ENCODE measurements at places on chromosomes 16 and 17.
A peak's percentile ranks its signal among the peaks of the same experiment; 100 is the strongest.

DNA sequence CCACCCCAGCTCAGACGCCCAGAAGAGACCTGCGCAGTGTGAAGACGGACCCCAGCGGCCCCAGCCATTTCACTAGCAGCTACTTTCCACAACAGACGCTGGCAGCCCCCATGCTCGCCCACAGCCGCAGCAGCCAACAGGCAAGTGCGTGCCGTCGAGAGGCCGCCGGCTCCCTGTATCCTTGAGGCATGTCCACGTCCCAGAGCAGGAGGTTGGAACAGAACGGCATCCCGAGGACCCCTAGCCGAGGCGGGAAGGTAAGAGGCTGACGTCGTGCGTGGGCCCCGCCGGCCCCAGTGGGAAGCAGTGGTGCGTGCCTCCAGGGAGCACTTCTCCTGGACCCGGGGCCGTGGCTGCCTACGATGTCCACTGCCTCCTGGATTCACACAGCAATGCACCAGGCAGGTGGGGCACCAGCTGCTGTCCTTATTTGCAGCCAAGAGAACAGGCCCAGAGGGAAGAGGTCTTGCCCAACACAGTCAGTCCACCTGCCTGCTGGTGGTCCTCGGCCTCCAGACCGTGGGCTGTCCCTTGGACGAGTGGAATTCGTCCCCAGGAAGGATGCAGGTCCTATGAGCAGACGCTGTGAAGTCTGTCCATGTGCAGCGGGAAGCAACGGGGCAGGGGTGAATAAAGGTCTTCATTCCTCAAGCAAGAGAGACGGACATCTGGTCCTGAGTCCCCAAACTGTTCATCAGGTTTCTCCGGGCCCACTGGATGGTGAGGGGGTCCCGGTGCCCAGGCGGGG is 38.5 kb downstream of the SLC7A5 start:
- DNase-seq, result no peak

- no peak for DNase-seq
These were observed 23.7 kb upstream of the PHF12 start for GRCh38 chr17:28975031-28975430.

- DNase-seq, result no peak
These were observed 217.8 kb downstream of the ZFHX3 start for GRCh38 chr16:72829846-72830775.

- no peak for DNase-seq
These were observed 217.8 kb upstream of the GSE1 start for GRCh38 chr16:85395207-85395912.

DNA sequence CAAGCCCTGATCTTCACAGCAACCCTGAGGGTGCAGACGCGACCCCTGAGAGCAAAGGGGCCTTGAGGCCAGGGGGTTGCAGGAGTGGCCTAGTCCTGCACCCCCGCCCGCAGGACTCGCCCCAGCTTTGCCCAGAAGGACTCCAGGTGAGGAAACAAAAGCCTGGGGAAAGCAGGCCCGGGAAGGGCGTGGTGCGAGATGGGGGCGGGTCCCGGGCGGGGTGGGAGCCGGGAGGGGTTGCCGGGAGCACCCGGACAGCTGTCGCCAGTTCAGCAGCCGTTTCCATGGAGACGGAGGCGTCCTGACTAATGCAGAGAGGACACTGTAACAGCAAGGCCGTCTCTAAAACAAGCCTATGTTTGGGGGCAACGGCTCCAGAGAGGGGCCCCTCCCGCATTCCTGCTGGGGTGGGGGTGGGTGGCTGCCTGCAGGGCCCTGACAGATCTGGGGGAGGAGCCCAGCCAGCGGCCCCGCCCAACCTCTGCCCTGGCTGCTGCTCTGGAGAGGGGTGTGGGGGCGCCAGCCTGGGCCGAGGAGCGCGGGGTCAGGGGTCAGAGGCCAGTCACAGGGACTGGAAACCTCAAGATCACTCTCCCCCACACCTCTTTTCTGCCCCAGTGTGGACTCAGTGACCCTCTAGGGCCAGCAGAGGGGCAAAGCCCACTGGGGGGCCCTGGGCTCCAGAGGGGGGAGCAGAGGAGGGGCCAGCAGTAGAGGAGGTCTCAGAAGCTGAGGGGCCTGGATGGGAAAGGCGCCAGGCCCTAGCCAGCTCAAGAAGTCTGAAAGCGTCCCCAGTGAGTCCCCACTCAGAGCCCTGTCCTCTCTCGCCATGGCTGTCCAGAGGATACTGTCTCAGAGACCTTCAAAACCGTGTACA is 3.1 kb upstream of the TPPP3 start:
- no peak for DNase-seq

DNA sequence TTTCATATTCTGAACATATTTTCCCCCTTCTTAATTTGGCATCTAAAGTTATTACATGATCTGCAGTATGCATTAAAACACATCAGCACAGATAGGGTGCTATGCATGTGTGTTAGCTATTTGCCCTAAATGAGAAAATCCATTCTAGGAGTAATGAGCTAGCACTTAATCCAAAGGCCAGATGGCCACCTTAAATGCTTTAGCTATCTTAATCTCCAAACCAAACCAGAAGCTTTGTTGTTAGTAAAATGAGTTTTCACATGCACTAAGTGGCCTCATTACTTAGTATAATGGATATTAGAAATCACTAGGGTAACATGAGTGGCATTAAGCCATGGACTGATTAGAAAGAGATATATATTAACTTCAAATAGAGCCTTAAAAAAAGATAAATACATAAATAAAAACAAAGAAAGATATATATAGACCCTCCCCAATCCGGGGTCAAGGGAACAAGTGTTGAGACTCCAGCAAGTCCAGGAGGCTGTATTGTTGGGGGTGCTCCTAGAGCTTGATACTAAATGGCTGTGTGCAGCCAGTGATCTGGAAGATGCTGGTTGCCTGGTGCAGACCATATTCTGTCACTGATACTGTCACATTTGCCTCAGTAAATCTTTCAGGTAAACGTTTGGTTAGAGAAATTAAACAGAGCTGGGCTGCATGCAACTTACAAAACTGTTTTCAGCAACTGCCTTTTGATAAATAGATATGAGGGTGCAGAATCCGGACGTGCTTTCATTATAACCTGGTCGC is 67.3 kb downstream of the MYH10 start:
- DNase-seq, result no peak

GRCh38 chr17:6591599-6592158 is 35.3 kb upstream of the PITPNM3 start:
- no peak for DNase-seq

- DNase-seq, result no peak
These were observed 18.5 kb upstream of the APRT start for GRCh38 chr16:88830258-88830657.

DNA sequence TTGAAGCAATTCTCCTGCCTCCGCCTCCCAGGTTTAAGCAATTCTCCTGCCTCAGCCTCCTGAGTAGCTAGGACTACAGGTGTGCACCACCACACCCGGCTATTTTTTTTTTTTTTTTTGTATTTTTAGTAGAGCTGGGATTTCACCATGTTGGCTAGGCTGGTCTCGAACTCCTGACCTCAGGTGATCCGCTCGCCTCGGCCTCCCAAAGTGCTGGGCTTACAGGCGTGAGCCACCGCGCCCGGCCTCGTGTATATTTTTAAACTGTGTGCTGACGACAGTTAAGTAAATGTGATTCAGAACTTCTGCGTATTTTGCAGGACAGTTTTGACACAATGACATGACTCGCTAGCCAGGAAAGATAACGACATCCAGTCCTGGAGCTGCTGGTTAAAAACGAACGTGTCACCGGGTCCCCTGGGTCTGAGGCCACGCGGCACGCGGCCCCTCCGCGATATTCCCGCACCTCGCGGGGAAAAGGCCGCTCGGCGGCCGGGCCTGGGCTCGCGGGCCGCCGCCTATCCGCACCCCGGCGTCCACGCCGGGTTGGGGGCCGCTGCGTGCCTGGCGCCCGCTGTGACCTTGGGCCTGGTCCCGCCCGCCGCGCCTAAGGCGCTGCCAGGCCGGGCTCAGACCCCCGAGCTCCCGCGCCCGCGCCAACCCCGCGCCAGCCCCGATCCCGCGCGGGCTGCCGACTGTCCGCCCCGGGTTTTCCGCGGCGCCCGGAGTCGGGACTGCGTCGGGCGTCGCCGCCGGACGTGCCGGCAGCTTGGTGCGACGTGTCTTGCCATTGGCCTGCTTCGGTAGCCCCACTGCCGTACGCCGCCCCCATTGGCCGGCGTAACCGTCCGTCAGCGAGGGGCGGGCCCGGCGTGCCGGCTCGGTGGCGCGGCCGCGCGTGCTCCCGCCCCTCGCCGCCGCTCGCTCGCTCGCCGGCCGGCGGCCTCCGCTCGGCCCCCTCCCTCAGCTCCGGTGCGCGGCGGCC is at the start of gene FOXK2:
Gene FOXK2 (plus strand): TSS at position 907 of the 985 bp plus-strand sequence. CDS start 157 bp downstream, outside the sequence.
- DNase-seq, result peak; percentile 84

GRCh38 chr17:59278406-59278805 is 53.0 kb upstream of the YPEL2 start:
- no peak for DNase-seq

- no peak for DNase-seq
These were observed 166.3 kb downstream of the ANKFN1 start for GRCh38 chr17:56319531-56319930.

DNA sequence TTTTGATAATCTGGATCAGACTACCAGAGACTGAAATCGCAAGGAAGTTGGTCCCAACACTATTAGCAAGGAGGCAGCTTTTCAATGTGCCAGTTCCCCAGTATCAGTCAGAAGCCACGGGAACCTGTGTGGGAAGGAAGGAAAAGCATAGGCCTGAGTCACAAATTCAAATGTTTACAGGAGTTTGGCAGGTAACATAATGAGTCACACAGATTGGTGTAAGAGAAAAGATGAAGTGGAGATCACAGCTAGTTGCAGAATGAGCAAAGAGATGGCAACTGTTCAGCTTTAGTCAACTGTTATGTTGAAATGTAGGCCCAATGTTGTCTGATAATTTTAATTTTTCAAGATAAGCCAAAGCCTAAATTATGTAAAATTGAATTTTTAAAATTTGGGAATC is 28.1 kb upstream of the ITGA2B start:
- no peak for DNase-seq

GRCh38 chr17:64354396-64354795 is 36.3 kb downstream of the PECAM1 start:
- DNase-seq, result no peak

GRCh38 chr17:1742371-1743087 is at the start of gene SERPINF2:
TSS of gene SERPINF2 (plus strand) at chr17:1742871. CDS start at chr17:1744996, 2,125 bp downstream.
- no peak for DNase-seq

DNA sequence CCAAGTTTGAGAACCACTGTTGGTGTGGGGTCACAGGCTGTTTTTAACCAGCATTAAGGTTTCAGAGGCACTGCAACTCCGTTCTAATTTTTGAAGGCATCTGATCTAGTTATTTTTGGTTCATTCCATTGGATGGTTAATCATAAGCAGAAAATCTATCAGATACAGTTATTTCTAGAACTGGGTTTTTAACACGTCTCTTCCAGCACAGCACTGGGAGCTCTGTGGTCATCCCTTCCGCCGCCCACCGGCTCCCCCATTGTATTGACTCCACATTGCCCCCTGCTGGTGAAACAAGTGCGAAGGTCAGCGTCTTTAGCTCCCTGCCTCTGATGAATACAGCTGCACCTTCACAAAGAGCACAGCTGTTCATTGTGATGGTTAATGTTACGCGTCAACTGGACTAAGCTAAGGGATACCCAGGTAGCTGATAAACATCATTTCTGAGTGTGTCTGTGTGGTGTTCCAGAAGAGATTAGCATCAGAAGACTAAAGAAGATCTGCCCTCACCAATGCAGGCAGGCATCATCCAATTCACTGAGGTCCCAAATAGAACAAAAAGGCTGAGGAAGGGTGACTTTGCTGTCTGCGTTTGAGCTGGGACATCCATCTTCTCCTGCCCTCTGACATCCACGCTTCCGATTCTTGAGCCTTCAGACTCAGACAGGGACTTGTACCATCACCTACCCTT is 8.5 kb downstream of the CCL18 start:
- peak; percentile 46 for DNase-seq

DNA sequence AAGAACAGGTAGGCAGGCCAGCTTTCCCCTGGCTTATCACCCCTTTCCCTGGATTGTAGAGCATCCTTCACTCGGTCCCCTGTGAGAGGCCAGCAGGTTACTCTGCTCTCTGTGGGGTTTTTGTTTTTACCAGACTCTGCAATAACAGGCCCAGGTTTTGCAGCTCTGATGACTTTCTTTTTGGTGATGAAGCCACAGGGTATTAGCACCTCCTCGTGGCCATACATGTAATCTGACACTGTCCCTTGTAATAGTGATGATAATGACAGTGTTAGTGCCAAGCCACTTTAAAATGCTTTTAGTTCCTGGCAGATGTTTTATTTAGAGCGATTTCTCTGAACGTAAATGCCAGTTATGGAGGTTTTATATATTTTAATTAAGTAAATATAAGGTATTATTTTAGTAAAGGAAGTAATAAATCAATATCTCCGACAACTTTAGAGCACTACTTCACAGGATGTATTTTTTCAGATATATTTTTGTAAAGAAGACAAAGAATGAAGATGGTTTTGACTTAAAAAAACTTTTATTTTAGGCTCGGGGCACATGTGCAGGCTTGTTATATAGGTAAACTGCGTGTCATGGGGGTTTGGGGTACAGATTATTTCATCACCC is 38.0 kb upstream of the CPHXL start:
- DNase-seq, result no peak

- DNase-seq, result no peak
These were observed 610 bp downstream of the PIK3R5 start for GRCh38 chr17:8964801-8965393.

GRCh38 chr17:45429339-45430005 is 3.2 kb downstream of the ARHGAP27 start:
- no peak for DNase-seq

- no peak for DNase-seq
These were observed 272.7 kb downstream of the PARN start for GRCh38 chr16:14357328-14357727.

- no peak for DNase-seq
These were observed 26.3 kb downstream of the AARSD1 start for GRCh38 chr17:42937712-42938596.

DNA sequence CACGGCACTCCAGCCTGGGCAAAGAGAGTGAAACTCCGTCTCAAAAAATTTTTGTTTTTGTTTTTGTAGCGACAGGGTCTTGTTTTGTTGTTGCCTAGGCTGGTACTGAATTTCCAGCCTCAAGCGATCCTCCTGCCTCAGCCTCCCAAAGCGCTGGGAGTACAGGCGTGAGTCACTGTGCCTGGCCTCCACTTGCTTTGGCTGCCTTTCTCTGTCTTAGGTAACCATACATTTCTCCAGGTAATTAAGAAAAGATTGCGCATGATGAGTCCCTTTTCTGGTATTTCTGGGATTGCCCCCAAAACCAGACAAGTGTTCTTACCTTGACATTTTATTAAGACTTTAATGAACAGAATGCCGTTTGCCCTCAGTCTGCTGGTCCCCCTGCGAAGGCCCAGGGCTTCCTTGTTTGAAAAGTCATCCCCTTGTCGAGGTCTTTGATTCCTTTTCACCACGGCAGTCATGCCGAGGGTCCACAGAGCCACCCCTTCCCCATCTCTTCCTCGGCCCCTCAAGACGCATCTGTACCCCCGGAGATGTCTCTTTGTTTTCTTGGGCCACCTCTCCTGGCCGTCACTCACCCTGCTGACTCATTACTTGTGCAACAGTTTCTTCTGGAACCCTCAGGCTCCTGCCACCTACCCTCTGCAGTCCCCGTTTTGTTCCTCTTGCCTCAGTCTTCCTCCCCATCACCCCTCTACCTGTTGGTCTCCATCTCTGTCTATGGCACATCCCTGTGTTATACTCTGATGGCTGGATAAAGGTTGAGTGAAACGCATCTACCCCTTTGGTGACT is 151.0 kb downstream of the SEC14L1 start:
- no peak for DNase-seq

- no peak for DNase-seq
These were observed 72.0 kb downstream of the ABCC6 start for GRCh38 chr16:16151315-16151714.

All from stimulated activated CD8-positive, alpha-beta memory T cell treated with anti-CD3 and anti-CD28 coated beads, Interleukin-15, amount 100 ng/mL, for 4 hours (primary cell).